ENCODE measurements at places on chromosomes 1 and 21.
A peak's percentile ranks its signal among the peaks of the same experiment; 100 is the strongest.

DNA sequence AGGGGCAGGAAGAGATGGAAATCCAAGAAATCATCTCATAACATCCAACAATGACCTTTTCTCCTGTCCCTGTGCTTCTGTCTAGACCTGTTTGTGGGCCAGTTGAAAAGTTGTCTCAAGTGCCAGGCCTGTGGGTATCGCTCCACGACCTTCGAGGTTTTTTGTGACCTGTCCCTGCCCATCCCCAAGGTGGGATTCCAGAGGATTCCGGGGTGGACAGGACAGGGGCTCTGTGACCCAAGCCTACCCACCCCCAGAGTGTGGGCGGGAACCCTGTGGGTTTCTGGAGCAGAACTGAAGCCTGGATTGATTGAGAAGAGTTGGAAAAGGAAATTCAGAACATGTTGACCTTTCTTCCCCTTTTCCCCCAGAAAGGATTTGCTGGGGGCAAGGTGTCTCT lies 2.4 kb upstream of the PPOX start:
- DNase-seq = no peak

- DNase-seq = no peak
Measured at GRCh38 chr21:42146821-42147220, 72.1 kb upstream of the ABCG1 start.

DNA sequence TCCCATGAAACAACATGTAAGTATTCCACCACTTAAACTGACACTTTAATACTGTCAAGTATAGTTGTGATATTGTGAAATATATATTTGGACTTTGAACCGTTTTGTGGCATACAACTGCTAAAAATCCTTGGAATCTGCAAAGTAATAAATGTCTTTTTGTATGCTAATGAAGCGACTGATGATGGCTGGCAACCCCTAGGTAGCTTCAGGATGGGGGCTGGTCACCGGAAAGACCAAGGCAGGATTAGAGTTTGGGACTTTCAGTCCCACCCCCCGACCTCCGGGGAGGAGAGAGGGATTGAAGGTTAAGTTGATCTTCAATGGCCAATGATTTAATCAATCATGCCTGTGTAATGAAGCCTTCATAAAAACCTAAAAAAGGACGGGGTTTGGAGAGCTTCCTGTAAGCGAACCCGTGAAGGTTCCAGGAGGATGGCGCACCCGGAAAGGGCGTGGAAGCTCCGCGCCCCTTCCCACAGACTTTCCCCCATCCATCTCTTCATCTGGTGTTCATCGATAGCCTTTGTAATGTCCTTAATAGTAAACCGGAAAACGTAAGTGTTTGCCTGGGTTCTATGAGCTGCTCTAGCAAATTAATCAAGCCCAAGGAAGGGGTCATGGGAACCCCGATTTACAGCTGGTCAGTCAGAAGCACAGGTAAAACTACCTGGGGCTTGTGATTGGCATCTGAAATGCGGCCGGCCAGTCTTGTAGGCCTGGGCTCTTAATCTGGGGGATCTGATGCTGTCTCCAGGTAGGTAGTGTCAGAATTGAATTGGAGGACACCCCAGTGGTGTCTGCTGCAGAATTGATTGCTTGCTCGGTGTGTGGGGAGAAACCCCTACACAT lies 1.8 kb upstream of the ZNF281 start:
- no peak for DNase-seq

- DNase-seq = peak; percentile 33
Measured at GRCh38 chr1:93816970-93817678, 61.9 kb downstream of the DNTTIP2 start.

DNA sequence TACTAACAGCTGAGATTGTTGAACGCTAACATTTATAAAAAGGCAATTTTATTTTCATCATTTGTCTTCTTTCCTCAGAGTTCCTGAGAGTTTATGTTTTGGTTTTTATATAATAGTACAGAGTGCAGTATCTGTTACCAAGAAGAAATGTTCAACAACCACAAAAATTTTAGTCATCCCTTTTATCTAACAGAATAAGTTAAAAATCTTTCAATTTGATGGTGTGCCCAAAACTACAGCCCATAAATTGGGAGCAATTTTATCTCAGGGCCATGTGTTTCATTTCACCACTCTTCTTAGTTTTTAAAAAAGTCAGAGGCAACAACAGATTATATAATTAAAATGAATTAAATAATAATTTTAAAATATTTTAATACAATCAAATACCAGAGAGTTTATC lies 37.1 kb downstream of the NEXN start:
- no peak for DNase-seq

DNA sequence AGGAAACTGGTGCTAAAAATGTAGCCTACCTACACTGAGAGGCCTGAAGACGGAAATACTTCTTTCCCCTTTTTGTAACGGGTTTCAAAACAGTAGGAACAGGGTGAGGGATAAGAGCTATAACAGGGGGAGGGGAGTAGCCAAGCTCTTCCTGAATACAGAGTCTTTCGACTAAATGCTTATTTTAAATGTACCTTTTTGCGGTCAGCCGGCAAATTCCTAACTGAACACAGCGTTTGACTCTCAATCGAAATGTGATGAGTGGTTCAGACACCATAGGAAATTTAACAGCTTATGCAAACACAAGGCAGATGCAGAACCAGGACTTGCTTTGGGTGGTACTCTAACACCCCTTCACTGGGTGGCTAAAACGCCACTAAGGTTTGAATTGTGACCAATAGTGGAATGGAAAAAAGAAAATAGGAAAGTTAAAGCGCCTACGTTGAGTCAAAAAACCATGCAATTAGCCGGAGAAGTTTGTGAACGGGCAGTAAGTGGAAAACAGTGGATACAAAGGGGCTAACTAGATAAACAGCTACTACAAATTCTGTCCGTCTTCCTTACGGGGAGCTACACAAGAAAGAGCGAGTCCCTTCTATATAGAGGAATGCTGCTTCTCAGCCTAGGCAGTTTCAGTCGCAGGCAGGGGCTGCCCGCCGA lies 1.7 kb downstream of the EGLN1 start:
- peak; percentile 51 for DNase-seq

DNA sequence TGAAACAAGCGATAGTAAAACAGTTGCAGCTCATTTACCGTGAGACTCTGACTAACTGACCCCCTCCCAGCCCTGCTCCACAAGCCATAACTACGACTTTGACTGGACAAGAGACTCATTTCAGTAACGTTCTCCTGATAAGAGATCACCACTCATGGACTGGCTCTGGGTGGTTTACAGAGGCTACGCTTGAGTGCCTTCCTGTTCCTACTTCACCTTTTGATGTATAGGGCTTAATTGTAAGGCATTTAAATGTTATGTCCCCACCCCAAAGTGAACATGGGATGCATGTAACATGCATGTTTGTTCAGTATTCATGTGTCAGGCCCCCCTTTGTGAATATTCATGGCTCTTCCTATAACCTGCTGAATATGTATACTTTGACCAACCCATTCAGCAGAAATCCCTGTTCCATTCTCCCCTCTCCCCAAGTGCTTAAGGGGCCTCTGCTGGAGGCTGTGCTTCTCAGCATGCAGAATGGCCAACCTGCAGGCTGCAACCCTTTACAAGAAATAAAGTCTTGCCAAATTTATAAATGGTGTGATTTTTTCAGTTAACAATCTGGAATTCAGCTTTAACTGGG lies 50.7 kb upstream of the SPOCD1 start:
- DNase-seq = no peak

DNA sequence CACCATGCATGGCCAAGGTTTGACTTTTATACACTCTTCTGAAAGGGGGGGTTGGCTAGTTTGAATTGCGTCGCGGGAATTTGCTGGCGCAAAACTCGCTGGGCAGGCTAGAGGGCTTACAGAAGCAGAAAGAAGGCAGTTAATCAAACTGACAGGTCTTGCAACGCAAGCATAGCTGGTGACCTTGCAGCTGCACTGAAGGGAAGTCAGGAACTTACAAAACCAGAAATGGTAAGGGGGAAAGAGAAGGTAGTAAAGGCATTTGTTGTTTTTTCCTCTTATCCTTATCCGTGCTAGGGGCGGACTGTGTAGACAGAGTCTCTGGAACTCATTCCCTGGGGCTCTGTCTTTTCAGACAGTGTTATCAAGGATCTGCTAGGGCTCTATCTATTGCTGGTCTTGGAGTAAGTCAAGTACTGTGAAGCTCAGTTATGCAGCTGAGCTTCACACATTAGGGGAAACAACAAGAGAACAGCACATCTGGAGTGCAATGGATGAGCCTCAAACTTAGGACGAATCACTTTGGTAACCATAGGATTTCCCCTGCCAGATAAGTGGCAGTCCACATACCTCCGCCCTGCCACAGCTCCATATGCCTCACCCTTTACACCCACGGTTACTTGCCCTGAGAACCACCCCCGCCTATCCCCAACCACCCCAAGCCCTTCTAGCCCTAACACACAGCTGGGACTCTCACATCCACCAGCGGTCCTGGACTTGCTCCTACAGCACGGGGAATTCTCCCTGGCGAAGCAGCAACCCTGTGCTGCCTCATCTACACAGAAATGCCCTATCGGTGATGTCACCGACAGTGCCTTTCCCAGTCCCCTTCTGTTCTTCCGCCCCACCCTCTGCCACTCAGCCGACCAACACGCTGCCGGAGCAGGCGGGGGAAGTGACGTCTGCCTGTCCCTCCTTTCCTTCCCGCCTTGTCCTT lies 251.4 kb downstream of the FAM72C start:
- no peak for DNase-seq

DNA sequence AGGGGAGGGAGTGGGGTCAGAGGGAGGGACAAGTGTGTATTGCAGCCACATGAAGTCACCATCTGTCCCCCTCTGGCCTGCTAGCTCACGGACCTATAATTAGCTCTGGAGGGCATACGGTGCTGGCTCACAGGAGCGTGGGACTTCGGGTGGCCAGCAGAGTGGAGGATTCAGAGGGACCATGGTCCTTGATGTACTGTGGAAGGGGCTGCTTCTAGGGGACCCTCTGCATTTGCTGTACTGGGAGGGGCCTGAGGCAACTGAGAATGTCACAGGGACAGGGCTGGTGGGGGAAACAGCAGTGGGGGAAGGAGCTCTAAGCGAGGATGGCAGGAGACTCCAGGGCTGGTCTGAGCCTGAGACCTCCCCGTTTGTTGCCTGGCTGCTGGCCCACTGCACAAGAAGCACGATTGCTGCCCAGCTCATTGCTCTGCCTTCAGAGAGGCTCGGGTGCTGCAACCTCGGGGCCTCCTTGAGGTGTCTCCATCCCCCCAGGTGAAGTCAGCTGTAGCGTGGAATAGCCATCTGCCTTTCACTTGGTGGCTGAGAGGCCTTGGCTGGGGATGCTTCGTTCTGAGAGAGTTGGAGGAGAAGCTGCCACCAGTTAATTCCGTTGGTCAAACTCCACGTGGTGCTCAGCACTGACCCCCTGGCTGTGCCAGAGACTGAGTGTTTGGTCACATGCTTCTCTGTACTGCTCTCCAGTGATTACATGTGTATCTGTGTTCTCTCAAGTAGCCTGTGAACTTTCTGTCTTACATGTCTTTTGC lies 2.7 kb downstream of the PPFIA4 start:
- no peak for DNase-seq

- no peak for DNase-seq
Measured at GRCh38 chr1:89069951-89070350, 4.9 kb upstream of the GBP1 start.

GRCh38 chr21:42747746-42748351 lies 94.4 kb downstream of the PDE9A start:
- DNase-seq = no peak

DNA sequence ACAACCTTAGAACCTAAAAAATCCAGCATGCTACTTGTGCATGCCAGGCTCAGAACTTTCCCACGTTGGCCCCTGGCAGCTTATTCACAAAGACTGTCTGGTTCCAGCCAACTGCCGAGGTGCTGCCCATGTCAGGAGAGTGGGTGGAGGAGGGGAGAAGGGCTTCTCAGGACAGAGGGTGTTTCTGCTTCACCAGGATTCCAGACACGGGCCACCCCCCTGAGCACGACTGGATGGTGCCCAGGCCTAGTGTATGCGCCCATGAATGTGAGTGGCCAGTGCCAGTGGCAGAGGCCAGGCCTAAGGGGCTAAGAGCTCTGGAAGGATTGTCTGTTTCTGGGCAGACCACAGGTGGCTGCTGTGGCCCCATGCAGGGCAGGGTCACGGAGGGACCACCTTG lies 148.2 kb upstream of the COL6A1 start:
- no peak for DNase-seq

GRCh38 chr1:25716320-25716719 lies 83.7 kb upstream of the SELENON start:
- DNase-seq = no peak

DNA sequence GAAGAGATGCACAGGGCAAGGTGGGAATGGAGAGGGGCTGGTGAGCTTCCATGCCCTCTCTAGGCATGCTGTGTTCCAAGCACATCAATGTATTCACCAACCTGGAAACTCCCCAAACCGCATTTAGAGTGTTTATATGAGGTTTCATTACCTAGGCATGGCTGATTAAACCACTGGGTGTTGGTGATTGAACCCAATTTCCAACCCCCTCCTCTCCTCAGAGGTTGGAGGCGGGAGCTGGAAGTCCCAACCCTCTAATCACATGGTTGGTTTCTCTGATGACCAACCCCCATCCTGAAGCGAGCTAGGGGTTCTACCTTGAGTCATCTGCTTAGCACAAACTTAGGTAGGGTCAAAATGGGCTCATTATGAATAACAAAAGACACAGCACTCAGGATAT lies 3.0 kb upstream of the PPIE start:
- no peak for DNase-seq

DNA sequence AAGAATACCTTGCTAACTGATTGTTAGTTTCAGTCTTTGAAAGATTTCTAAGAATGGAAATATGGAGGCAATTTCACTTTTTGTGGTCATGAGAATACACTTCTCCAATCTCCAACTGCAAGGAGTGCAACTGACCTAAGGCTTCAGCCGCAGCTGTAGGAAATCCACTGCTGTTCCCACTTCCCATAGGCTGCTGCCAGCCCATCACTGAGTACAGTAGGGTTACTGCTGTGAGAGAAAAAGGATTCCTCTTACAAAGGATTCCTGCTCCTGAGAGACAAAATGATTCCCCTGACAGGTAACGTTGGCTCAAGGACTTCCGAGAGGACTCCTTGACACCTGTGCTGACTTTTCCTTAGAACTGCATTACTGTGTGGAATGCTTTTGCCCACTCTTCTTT lies 87.4 kb downstream of the ADGRL4 start:
- DNase-seq = no peak

- no peak for DNase-seq
Measured at GRCh38 chr21:32426592-32427051, 14.1 kb downstream of the EVA1C start.

DNA sequence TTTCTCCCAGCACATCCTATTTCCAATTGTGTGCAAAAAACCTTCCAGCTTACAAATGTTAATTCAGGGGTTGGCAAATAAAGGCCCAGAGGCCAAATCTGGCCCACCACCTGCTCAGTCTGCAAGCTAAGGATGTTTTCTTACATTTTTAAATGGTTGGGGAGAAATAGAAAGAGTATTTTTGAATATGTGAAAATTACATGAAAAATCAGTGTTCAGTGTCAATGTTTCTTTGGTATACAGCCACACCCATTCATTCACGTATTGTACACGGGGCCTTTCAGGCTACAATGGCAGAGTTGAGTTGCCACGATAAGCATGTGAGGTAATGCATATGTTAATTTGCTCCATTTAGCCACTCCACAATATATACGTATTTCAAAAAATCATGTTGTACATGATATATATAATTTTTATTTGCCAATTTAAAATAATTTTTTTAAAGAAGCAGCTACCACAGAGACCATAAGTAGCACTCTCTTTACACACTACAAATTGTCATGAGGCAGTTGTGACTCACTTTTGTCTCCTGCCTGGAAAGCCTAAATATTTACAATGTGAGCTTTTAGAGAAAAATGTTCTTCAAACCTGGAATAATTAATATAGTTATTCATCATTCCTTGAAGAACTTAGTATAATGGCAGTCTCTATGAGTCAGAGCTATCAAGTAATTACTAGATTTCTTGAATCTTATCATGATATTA lies 189.6 kb downstream of the SMYD3 start:
- DNase-seq = no peak

GRCh38 chr1:192489047-192489446 lies 86.5 kb upstream of the RGS1 start:
- DNase-seq = no peak
